ENCODE measurements at places on chromosomes 5 and 9.

GRCh38 chr5:123700624-123701287 lies 188.8 kb downstream of the CSNK1G3 start:
- DNase-seq: no peak

- DNase-seq: no peak
Measured at GRCh38 chr5:40618926-40619325, 60.8 kb upstream of the PTGER4 start.

DNA sequence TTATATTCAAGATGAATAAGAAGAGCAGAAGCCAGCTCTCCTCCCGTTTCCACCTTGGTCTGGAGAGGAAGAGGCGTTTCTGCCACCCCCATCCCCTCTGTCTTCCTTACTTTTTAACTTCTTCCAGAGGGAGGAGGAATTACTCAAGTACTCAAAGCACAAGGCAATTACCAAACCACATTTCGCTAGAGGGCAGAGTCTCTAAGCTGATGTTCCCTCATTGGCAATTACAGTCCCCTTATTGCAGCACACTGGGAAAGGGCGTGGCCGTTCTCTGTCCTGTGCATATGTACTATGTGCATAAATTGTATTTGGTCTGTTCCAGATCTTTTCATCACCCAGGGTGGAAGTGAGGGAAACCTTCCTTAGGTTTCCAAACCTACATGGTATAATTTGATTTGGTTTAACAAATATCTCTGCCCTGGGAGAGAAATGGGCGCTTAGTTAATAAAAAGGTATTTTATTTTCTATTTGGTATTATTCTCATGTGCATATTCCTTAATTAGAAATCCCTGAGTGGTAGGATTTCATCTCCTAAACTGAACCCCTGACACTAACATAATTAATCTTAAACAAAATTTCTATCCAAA lies 29.8 kb upstream of the ALDOB start:
- no peak for DNase-seq

DNA sequence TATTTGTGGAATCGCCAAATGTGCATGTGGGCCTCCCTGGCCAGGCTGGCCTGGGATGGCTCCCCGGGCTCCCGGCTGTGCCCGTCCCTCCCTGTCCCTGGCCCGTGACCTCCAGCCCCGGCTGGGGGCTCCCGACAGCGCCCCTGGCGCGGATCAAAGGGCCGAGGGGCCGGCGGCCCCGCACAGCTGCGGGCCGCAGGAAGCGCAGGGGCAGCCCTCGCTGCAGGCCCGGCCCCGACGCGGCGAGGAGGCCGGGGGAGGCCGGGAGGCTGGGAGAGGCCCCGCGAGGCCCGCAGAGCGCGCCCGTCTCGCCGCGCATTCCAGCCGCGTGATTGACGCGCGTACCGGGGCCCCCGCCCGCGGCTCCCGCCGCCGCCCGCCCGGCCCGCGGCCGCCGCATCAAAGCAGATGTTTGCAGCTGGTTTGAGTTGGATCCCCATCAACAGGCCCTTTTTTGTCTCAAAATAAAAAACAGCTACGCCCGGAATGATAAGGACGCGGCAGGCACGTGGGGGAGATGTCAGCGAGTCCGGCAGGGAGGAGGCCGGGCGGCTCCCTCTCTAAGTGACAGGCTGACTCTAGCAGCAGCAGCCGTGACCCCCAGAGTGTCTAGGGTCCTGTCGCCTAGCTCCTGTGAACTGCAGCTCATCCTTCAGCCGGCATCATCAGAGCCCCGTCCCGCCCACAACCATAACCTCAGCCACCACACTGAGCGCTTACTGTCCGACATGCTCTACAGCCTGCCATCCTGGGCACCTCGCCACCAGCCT lies 69.4 kb downstream of the LMX1B start:
- DNase-seq: no peak

DNA sequence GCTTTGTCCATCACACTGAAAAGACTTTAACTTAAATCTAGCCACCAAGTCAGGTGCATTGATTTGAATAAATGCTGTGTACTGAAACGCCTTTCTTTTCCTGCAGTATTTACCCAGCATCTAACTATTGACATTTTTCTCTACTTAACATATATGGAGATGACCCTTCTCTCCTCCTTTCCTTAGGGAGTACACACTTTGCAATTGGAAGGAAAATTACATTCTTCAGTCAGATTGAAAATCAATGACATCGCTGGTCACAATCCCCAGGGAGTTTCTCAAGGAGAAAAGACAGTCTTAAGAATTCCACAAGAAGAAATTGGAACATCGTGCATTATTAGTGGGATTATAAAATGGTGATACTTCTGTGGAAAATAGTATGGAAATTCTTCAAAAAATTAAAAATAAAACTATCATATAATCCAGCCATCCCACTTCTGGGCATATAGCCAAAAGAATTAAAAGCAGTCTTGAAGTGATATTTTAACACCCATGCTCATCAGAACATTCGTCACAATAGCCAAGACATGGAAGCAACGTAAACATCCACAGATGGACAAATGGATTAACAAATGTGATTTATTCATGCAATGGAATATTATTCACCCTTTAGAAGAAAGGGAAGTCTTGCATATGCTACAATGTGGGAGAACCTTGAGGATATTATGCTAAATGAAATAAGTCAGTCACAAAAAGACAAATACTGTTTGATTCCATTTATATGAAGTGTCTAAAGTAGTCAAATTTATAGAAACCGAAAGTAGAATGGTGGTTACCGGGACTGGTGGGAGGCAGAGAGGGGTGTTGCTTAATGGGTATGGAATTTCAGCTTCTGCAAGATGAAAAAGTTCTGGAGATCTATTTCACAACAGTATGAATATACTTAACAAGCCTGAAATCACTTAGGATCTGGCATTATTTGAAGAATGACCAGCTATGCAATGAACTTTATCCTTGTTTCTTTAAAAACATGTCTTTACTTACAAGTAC lies 14.3 kb upstream of the FREM1 start:
- DNase-seq: no peak

- no peak for DNase-seq
Measured at GRCh38 chr9:79057576-79057975, 514.2 kb upstream of the TLE4 start.

DNA sequence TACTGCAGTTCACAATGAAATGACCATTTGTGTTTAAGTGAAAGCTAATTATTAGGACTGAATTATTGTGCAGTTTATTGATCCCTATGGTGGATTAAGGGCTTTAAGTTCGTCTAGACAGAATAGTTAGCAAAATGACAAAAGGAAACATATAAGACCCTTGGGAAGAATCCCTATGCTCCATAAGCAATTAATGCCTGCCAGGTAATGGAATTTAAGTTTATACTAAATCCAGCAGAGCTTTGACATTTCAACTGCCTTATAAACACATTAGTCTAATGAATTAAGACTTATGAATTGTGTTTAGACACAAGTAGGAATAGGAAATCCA lies 640.0 kb upstream of the ARRDC3 start:
- DNase-seq: no peak

GRCh38 chr9:111839387-111839786 lies 44.6 kb upstream of the SHOC1 start:
- no peak for DNase-seq

DNA sequence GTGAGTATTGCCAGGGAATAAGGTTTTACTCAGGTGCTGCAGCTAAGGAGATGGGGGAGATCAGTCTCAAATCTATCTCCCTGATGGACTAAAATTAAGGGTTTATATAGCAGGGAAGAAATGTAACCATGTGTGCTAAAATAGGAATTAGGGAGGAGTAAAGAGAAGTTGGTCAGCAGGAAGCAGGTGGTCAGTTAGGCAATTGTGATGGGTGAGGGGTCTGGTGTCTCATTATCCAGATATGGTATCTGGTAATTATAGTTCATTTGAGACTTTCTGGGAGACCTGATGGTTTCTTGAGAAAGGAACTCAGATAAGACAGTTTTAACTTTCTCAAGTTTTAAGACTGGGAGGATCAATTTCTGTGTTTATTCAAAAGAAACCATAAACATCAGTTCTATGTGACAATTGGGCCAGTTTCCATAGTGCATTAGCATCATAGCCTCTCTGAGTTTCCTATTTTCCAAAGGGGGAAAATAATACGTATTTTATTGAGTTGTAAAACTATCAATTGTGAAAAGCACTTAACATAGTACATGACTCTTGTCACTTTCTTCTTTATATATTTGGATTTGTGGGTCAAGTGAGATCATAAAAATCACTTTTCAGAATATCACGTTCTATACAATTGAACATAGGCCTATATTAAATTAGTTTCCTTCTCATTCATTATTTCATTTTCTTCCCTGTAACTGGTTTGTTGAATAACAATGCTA lies 115.9 kb downstream of the ZSWIM6 start:
- no peak for DNase-seq

DNA sequence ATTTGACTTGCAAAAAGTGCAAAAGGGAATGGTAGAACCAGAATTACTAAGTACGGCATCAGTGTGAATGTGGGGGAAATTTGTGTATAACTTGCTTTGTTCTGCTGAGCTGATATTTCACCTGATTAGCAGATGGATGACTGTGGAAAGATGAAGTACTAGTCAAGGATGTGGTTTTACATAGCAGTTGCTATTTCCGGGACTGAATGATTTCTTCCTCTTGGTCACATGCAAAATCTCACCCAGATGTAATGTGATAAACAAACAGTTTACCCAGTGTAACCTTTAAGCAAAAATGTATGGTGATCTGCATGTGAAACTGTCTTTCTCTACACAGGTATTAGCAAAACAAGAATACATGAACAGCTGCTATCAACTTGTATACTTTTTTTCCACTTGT lies 46.1 kb downstream of the DCP2 start:
- DNase-seq: peak; percentile 70

DNA sequence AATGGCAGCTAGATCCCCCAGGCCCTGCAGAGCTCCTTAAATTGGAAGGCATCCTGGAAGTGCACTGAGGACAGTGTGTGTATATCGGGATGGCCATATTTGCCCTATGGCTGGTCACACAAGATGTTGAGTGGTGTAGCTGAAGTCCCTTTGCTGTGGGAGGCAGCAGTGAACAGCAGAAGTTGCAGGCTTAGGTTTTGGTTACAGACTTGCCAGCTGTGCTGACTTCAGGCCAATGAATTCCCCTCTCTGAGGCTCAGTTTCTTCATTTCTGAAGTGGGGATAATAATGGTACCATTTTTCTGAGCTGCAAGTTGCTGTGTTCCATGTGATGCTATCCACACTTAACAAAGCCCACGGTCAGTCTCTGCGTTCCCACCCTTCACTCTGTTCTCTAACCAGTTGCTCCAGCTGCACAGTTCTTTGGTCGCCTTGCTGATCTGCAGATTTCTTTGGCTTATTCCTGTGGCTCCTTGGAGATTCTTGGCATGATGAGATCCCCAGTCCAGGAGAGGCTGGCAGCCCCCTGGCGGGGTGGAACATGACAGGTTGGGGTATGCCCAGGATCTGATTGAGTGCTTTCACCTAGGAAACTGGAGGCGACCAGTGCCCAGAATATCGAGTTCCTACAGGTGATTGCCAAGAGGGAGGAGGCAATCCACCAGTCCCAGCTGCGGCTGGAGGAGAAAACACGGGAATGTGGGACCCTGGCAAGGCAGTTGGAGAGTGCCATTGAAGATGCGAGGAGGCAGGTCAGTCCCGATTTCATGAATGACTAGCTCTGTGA lies 6.5 kb upstream of the GLE1 start:
- no peak for DNase-seq

DNA sequence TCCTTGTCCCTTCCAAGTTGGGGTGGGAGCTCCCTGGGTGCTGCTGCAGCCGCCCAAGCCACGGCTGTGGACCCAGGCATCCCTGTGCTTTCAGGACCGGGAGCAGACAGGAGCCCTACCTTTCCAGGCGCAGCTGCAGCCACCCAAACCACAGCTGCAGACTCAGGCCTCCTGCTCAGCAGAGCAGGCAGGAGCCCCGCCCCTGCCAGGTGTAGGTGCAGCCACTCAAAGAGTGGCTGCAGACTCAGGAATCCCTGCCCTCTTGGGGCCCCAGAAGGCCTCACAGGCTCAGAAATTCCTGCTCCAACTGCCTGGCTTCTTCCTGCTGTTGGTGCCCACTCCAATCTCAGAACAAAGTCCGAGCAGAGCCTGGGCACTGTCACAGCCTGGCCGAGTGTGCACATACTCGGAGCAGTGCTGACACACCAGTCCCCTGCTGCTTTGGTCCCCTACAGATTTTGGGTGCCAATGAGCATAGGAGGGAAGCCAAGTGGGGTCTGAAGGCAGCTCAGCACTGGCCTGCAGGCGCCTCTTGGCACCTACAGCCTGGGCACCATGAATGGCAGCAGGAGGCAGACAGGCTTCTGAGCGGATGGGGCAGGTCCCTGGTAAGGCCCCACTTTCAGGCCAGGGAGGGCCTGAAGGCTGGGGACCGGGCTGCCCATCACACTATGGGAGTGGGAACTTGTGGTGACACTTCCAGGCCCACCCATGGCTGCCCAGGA lies 6.0 kb upstream of the TESK1 start:
- DNase-seq: no peak
